Pulmonary artery endothelial cell (primary cell): ENCODE measurements at places on chromosomes 1 and 21.

DNA sequence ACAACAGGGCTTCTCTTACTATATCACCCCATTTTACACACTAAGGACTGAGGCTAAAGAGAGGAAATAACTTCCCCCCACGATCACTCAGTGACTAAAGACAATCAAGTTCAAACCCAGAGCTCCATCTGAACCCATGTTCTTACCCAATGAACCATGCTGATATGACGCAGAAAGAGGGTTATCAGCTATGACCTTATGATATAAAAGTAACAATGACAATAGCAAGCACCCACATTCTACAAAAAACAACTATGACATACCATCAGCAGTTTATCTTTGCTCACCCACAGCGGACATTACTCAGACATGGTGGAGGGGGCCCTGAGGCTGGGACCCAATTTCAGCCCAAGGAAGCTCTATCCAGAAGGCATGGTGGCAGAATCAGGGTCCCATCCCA is 75.7 kb downstream of the PTPN14 start:
- DNase-seq = no peak

GRCh38 chr1:71823708-71824305 is 458.5 kb downstream of the NEGR1 start:
- no peak for DNase-seq

DNA sequence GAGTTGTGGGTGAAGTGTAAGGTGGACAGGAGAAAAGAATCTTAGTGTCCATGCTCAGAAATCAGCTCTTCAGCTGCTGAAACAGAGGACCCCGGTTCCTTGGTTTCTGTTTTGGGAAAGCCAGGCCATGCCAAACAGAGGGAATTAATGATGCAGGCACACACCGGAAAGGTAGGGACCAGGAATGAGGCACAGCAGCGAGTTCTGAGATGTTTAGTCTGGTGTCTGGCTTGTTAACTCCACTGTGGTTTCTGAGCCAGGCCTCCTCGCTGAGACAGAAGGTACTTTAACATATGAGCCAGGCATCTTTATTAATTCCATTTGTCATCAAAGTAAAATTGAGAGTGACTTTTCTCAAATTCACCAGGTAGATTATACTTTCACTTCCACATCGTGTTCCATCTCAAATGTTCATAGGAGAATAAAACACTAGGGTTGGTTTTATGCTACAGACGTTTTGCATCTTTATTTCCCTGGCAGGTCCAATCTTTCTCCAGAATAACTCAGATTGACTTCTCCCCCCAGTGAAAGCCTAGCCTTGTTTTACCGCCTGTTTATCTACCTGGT is 23.5 kb downstream of the LRRC8D start:
- DNase-seq = no peak

- no peak for DNase-seq
Observed at GRCh38 chr1:156082309-156083091, at the start of gene MEX3A. MEX3A (minus strand) TSS chr1:156082465; CDS start chr1:156081998, 467 bp downstream.

DNA sequence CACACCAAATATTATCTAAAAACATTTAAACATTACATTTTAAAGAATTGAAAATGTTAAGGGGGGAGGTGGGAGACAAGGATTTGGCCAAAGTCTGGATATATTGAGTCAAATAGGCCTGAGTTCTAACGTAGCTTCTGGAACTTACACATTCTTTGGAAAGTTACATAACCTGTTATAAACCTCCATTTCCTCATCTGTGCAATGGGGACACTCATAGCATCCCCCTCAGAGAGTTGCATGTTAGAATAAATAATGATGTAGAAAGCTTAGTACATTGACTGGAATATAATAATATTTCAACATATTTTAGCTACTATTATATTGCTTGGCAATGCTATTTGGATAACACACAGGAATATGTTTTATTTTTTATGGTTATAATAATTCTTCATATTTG is 117.7 kb downstream of the ATG4C start:
- no peak for DNase-seq

GRCh38 chr1:59976194-59977074 is 49.9 kb upstream of the CYP2J2 start:
- DNase-seq = no peak

DNA sequence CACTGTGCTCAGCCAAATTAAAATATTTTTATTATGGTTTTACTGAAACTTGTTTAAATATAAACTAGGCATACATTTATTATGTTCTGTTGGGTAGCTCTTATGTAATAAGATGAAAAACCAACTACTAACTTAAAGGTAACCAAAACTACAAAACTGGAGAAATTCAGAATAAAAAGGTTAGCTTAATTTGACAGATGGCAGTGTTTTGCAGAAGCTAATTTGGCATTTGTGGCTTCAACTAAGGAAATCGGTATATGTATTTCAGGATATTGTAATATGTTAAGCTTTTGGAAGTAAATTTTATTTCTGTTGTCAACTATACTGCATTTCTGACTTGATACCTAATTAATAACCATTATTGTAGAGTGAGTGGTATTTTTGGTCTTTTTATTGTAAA is 18.8 kb downstream of the USP25 start:
- DNase-seq = no peak

DNA sequence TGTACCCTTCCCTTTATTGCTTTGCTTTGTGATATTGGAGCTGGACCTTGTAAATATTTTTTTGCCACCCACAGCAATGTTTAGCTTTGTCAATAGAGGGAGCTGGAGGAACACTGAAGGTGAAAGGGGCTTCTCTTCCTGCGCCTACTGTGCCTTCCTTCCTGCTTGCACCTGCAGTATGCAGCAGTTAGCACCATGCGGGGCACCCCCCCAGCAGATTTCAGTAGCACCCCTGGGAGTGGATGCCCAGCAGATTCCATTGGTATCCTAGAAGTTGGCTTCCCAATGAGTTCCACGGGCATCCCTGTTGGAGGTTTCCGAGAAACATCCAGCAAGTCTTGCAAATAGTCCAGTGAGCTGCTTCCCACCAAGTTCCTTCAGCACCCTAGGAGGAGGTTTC is 25.6 kb downstream of the S100A10 start:
- no peak for DNase-seq

- no peak for DNase-seq
Observed at GRCh38 chr1:111738436-111739193, 580 bp downstream of the INKA2 start.

DNA sequence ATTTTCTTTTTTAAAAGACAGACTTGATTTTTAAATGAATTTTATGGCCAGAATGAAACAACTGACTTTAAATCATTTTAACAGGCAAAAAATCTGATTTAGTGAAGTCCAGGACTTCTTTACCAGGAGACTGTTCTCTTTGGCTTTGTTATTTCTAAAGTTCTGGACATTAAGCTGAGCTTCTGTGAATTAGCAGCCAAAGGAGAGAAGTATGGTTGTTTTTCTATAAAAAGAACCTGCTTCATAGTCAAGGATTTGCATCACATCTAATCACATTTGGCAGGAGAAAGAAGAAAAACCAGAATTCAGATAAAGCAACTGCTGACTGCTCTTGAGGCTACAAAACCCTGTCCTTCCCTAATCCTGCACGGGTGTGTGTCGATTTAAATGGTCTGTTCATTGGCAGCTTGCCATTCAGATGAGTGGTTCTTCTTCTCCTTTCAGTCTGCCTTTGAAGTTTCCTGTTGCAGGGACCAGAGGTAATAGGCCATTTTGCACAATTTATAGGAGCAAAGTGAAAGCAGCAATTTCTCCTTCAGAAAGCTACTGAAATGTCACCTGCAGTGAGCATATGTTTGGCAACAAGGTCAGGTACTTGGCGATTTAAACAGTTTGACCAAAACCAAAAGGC is 215.4 kb downstream of the OLFM3 start:
- DNase-seq = no peak

DNA sequence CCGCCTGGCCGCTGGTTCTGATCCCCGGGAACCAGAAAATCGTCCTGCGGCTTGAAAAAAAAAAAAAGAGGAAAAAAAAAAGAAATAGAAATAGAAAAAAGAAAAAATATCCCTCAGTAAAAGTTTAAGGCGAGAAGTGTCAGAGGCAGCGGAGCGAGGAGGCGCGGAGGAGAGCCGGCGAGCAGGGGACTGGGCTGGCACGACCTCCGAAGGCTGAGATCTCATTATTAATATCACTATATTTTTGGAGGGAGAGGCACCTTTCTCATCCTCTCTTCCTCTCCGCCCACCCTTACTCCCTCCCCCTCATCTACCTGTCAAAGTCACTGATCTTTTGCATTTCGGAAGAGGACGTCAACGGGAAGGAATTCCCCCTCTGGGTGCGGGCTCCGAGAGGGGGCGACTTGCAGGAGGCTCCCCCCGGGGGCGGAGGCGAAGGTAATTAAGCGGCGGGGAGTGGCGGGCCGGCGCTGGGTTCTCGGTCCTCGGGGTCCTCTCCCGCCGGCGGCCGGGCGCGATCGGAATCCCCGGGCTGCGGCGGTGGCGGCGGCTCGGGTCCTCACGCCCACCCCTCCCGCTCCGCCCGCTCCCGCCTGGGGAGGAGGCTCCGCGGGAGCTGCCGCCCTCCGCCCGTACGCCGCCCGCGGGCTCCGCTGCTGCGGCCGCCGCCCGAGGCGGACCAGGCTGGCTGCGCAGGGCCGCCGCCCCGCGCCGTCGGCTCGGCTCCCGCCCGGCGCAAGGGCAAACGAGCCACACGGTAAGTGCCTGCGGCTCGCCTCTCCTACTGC is at the start of gene NTNG1:
TSS of gene NTNG1 (plus strand) at position 337 of the 788 bp plus-strand sequence.
- DNase-seq = no peak

DNA sequence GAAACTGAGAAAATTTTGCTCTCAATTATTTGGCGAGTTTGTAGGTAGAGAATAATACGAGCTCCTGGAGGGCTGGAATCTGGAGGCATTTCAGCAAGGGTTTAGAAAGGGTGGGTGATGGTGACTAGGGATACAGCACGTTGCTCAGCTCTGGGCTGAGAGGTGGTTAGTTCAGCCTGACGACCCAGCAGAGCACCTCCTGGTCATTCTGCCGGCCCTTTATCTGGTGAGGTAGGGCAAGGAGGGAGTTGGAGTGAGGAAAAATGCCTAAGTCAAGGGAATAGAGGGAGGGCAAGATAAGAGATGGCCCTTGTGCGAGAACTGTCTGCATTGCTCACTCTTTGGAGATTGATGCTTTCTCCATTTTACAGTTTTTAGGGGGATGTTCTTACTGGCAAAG is 19.1 kb downstream of the GALNT2 start:
- DNase-seq = no peak

DNA sequence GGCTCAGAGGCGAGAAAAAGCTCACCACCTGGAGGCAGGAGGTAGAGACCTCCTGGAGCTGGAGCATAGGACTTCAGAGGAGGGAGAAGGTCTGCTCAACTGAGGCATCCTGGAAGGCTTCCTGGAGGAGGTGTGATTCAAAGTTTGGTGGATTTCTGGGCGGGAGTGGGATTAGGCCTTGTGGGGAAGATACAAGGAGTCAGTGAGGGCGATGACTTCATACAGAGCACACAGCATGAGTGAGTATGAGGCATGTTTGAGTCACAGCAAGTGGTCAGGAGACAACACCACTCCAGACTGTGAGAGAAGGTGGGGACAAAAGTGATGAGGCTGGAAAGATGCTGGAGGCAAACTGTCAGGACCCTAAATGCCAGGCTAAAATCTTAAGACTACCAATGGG is 77.6 kb downstream of the MATN1 start:
- no peak for DNase-seq

GRCh38 chr21:45853703-45854342 is 127.7 kb upstream of the COL6A1 start:
- no peak for DNase-seq

- no peak for DNase-seq
Observed at GRCh38 chr1:107572674-107573211, 392.2 kb downstream of the VAV3 start.

DNA sequence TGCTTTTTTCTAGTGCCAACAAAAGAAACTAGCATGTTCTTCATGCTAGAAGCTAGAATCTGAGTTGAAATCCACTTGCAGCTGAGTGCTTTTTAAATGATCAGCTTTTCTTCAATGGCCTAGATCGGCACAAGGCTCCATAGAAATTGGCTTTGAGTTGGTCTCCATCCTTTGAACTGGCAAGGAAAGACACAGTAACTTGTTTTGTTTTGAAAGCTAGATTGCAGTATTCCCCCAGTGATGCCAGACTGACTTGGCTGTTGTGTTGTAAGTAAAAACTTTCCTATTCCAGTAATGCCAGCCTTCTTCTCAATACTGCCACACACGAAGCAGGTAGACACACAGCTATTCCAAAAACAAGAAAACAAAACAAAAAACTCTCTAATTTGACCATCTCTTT is 139.1 kb downstream of the FMN2 start:
- DNase-seq = no peak

DNA sequence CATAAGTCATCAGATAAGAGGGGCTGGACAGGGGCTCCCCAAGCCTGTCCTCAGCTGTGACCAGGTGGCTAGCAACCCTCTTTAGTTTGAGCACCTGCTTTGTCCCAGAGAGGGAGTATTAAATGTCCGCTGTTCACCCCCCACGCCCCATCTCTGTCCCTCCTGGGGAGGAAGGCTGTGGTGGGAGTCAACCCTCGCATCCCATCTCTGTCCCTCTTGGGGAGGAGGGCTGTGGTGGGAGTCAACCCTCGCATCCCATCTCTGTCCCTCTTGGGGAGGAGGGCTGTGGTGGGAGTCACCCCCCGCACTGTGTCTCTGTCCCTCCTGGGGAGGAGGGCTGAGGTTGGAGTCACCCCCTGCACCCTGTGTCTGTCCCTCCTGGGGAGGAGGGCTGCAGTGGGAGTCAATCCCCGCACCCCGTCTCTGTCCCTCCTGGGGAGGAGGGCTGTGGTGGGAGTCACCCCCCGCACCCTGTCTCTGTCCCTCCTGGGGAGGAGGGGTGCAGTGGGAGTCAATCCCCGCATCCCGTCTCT is 72.6 kb upstream of the ABCG1 start:
- DNase-seq = no peak

DNA sequence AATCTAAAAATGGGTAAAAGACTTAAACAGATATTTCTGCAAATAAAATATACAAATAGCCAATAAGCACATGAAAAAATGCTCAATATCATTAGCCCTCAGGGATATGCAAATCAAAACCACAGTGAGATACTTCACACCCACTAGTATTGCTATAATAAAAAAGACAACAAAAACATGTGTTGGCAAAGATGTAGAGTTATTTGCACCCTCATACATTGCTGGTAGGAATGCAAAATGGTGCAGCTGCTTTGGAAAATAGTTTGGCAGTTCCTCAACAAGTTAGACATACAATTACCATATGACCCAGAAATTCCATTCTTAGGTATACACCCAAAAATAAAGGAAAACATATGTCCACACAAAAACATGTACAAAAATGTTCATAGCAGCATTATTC is 30.2 kb downstream of the ZZZ3 start:
- DNase-seq = no peak

- no peak for DNase-seq
Observed at GRCh38 chr1:1876335-1876930, 14.5 kb downstream of the GNB1 start.
